Jurkat, Clone E6-1 (cell line): ENCODE measurements at places on chromosomes 6 and 20.

DNA sequence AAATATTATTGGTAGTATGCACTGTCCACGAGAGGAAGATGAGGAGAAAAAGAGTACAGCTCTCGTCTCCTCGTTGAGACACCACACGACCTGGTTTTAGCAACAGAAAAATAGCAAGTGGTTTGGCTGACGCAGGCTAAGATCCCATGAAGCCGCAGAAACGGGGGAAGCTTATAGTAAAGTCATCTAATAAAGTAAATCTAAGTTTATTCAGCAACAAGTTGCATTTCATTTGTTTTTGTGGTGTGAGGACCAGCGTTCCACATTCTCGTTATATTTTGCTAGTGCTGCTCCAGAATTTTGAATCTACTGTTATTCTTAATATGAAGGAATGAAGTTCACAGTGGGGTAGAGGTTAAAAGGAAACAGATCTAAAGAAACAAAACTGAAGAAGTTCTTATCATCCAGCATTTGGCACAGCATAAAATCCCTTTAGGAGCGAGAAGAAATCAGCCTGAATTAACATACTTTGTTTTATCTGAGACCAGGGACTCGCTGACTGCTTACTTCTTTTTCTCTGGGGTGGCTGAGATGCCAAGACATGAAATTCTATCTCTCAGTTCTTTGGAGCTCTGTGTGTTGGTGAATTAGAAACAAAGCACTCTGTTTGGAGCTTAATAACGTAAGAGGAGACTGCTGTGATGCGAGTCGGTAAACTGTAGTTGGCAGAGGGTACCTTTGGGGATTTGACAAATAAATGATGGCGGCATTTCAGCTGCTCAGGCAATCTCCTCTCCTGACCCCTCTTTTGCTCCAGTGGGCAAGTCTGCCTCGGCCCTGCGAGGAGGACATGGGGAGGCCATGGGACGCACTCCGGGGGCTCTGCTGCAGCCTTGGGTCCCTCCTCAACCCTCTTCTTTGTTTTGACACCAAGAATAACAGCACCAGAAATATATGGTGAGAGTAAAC, 24.9 kb upstream of the IRF4 start:
- DNase-seq: no peak

GRCh38 chr6:43990627-43991619, 136.3 kb downstream of the MRPL14 start:
- no peak for DNase-seq

DNA sequence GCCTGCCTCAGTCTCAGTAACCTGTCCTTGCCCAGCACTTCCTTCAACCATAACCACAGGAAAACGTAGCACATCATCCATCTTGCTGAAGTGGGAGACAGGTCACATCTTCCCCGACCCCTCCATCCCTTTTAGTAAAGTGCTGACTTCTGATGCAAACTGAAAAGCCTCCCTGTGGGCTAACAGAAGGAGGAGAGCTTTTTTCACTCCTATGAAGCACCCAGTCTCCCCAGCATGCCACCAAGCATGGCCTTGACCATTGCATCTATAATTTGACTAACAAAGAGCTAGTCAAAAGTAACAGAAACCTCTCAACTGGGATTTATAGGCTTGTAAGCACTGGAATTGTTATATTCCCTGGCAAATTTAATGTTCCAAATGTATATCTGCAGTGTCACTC, 288.9 kb upstream of the IRAK1BP1 start:
- no peak for DNase-seq

DNA sequence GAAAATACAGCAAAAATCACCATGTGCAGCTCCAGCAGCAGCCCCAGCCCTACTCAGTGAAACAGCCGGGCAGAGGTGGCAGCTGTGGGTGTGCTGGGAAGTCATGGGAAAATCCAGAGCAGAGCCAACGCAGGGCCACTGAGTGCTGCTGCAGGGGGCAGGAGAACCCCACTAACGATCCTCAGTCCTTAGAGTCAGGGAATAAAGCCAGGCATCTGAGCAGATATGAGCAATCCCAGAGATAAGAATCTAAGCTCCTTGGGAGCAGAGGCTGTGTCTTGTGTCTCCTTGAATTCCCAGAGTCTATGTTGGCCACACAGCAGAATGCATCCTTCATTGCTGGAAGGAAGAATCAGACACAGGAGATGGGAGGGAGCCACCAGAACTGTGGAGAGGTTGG, 493.1 kb upstream of the MAP3K7 start:
- DNase-seq: no peak

DNA sequence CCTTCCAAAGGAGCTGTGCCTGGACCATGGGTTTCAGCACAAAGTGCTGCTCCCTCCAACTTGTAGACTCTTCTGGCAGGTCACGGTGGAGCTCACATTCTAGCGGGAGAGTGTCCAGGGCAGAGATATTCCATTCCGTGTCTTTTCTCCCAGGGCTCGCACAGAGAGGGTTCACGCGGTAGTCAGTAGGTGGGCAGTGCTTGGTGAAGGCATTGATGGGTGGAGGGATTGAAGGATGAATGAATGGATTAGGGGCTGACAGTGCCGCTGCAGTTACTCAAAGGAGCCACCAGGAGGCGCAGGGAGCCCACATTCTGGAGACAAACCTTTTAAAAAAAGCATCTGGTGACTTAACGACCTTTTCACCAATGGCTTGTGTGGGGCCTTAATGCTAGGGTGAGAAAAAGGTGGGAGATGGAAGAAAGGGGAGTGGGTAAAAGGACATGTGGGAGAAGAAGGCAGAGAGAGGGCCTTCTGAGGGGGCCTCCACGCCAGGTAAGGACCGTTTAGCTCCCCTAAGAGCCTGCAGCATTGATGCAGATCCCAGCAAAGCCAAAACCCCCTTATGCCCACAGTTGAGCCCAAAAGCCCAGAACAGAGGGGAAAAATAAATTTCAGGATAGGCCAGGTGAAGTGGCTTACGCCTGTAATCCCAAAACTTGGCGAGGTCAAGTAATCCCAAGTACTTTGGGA, 17.5 kb upstream of the FAM110A start:
- peak; percentile 51 for DNase-seq

DNA sequence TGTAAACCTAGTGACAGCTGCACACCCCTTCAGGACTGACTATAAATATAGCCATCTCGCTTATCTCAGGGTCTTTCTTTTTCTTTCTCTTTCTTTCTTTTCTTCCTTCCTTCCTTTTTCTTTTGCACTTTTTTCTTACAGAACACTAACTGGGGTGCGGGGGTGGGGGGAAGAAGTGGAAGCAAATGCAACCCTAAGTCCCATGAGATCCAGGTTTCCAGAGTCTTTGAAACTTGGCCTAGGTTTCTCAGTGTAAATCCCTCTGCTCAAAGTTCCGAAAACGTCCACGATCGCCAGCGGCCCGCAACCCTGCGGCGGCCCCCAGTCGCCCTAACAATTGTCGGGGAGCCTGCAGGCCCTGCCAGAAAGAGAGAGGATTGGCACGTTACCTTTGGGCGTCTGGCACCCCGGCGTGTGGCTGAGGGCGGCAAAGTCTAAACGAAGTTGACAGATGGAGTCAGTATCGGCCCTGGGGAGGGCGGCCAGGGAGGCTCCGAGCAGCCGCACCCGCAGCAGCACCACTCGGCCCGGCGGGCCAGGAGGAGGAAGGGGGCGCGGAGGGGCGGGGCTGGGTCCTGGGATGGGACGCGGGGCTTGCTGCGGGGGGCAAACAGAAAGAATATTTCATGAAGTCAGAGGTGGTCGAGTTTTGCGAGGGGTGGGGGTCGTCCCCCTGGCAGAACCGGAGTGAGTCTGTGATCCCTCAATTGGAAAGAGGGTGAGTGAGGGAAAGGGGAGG, 577 bp upstream of the FOXF2 start:
- no peak for DNase-seq

DNA sequence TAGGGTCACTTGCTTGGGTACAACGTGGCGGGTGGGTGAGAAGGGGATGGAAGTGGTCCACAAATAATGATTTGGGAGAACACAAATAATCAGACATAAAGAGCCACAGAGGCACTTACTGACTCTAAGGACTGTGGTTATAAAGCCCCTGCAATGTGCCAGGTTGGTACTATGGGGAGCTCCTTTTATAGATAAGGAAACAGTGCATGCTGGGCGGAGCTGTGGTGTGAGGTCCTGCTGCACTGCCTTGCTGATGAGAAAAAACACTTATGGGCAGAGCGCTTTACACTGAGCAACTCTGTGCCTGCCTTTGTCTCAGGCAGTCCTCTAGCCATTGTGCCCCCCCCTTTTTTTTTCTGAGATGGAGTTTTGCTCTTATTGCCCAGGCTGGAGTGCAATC, 29.1 kb upstream of the SCRT2 start:
- no peak for DNase-seq

DNA sequence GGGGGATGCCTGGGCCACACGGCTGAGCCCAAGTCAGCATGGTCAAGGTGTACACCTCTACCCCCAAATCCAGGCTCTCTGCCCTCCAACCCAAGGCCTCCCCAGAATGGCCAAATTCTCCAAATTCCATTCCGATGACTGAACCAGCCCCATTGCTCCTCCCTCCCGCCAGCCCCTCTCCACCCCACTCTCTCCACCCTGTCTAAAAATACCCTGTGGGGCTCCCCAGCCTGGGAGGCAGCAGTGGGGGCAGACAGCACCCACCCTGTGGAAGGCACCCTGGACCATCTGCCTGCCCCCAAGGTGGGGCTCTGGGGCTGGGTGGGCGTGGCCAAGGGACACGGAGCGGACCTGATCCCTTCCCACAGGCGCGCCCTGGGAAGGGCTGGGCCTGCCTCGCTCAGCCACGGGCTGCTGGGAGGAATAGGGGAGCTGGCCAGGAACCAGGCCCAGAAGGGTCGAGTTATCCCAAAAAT, 11.4 kb downstream of the TEAD3 start:
- DNase-seq: no peak

GRCh38 chr20:24859539-24859938, 89.5 kb upstream of the CST7 start:
- DNase-seq: no peak

DNA sequence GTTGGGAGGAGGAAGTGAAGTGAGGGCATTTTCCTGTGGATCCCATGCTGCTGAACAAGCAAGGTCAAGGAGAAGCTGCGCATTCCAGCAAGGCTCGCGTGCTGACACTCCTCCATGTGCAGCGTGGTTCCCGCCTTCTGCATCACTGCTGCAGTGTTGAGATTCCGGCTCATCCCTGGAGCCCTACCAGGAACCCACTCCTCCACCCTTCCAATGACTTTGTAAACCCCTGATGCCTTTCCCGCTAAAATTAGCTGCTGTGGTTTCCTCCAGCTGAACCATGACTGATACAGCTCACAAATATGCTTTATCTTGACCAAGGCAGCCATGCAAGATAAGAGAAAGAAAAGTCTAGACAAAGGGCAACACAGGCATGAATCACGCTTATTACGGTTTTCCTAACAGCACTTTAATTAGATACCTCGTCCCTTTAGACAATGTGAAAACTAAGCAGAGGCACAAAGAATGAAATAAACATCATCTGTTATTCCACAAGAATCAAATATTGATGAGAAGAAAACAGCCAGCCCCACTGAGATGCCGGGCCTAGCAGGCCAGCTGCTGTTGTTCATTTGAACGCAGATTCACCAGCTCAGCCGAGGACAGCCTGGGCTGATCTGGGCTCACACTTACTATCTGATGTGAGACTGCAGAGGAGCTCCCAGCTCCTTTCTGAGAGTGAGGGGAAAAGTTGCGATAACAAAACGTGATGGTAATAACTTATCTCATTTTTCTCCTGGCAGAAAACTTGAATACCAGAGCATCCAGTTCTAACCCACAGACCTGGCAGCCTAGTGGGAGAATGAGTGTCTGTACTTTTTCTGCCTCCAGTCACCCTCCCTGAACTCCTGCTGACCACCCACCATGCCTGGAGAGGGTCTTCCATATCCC, 14.2 kb upstream of the BNIP5 start:
- no peak for DNase-seq

DNA sequence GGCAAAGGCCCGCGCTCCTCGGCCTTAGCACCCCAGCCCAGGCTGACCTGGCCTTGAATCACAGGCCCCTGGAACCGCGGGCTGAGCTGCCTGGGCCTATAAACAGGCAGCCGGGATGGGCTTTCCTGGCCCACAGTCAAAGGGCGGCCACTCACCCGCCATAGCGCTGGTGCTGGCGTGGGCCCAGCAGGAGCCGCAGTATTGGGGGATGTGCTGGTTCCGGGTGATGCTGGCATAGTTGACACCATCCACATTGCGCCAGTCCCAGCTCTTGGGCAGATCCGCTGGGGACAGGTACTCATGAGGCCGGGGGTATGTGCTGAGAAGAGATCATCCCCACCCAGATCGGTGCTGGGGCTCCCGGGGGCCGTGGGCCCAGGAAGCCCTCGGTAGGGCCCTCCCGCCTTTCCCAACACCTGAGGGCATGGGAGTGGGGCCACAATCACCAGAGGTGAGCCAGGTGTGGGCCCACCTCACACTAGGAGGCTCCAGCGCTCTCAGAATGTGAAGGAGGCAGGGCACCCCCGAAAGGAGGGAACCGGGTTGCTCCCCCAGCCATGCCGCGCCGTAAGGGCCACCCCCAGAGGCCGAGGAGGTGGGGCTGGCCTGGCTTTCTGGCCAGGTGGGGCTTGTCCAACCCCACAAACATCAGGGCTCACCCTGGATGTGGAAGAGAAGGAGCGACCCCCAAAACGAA, 739 bp downstream of the CTSZ start:
- no peak for DNase-seq

DNA sequence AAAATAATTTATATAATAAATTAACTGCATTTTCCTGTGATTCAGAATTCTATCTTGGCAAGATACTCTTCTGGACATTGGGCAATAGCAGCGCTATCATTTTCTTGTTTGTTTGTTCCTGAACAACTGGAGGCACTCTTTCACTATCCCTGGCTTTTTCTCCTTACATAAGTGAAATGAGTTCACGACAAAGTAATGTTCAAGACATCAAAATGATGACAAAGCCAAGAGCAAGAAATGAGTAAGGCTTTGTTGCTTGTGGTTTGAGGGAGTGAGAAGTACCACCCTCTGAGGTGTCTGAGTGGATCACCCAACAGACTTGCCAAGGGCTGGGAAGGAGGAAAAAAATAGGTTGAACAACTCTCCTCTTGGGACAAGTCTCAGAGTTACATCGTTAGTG, 466.6 kb upstream of the JAG1 start:
- DNase-seq: no peak

GRCh38 chr6:35765739-35766138, 10.7 kb upstream of the CLPSL2 start:
- no peak for DNase-seq

GRCh38 chr6:43982084-43982625, 145.1 kb downstream of the MRPL14 start:
- DNase-seq: no peak

DNA sequence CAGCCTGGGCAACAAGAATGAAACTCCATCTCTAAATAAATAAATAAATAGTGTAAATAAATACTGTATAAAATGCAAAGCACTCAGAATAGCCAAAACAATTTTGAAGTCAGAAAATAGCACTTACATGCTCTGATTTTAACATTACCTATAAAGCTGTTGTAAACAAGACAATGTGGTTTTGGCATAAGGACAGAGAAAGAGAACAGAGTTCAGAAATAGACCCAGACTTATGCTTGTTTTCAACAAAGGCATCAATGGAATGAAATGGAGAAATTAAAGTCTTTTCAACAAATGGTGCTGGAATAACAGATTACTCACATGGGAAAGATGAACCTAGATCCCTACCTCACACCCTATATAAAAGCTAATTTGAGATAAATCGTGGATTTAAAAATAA, 10.4 kb downstream of the ACAT2 start:
- no peak for DNase-seq

- DNase-seq: no peak
Measured at GRCh38 chr20:63166193-63167020, 49.5 kb downstream of the YTHDF1 start.
